ENCODE measurements at places on chromosomes 2 and 18. TPM values are rescaled to one million over a fixed set of nuclear protein-coding genes. Genes with fewer than 3 reads are reported as not detected.

Gene QPCT
- total RNA-seq, result 62.5 TPM

Gene C1GALT1C1L
- 2.4 TPM for total RNA-seq

Gene DYTN
- not detected for total RNA-seq

Gene SPHKAP
- not detected for total RNA-seq

Gene ACTR2
- total RNA-seq, result 49.7 TPM

Gene DHRS9
- total RNA-seq, result not detected

Gene NEU2
- not detected for total RNA-seq

Gene CCDC68
- 0.30 TPM for total RNA-seq

Gene BARD1
- 24.2 TPM for total RNA-seq

Gene COL6A3
- total RNA-seq, result 2.1 TPM

Gene ZNF532
- total RNA-seq, result 52.2 TPM

Gene FRZB
- 0.10 TPM for total RNA-seq

Gene FASTKD1
- 19.0 TPM for total RNA-seq

Gene EVX2
- not detected for total RNA-seq

Gene CFAP221
- total RNA-seq, result not detected

Gene ABCG5
- total RNA-seq, result not detected

Gene VWA3B
- not detected for total RNA-seq

Gene CYTIP
- total RNA-seq, result 2.8 TPM

Gene KIF3C
- 6.3 TPM for total RNA-seq

Gene DQX1
- total RNA-seq, result not detected

Gene CMPK2
- total RNA-seq, result 134 TPM

Gene NT5DC4
- total RNA-seq, result not detected

Gene SP140L
- total RNA-seq, result 7.6 TPM

Gene KCMF1
- 52.7 TPM for total RNA-seq

Gene CDH7
- total RNA-seq, result not detected

Gene GRB14
- total RNA-seq, result not detected

Gene CFAP65
- total RNA-seq, result not detected

Gene LOXHD1
- total RNA-seq, result not detected

Gene CRYBA2
- not detected for total RNA-seq

Gene RAB17
- 0.30 TPM for total RNA-seq

Gene CROCC2
- not detected for total RNA-seq

Gene RAMP1
- 35.8 TPM for total RNA-seq

Gene HEATR5B
- total RNA-seq, result 8.2 TPM

Gene RNF144A
- 1.5 TPM for total RNA-seq

Gene ANKRD62
- total RNA-seq, result not detected

Gene ORMDL1
- total RNA-seq, result 76.3 TPM

Gene PAX8
- total RNA-seq, result 5.2 TPM

Gene COL4A4
- 0.89 TPM for total RNA-seq

Gene COL3A1
- total RNA-seq, result 103 TPM

Gene CCDC142
- 7.8 TPM for total RNA-seq

Gene ACTG2
- 0.89 TPM for total RNA-seq

Gene CCDC141
- total RNA-seq, result not detected

Gene RESP18
- not detected for total RNA-seq

Gene IL18R1
- total RNA-seq, result not detected

Gene CTLA4
- total RNA-seq, result not detected

Gene ACTR3
- total RNA-seq, result 272 TPM

Gene ATP6V1B1
- not detected for total RNA-seq

Gene C2orf74
- 13.0 TPM for total RNA-seq

Gene WNT6
- total RNA-seq, result 0.39 TPM

Gene OXER1
- not detected for total RNA-seq

Gene RIT2
- 0.37 TPM for total RNA-seq

Gene PNPT1
- total RNA-seq, result 54.6 TPM

Gene SLC9A2
- 0.05 TPM for total RNA-seq

Gene NOL4
- not detected for total RNA-seq

Measured in M059J (cell line).